ENCODE measurements at places on chromosomes 12 and 14. TPM values are rescaled to one million over a fixed set of nuclear protein-coding genes. Genes with fewer than 3 reads are reported as not detected.

The M6PR gene
- total RNA-seq, result 163 TPM

The PSME1 gene
- total RNA-seq, result 149 TPM

The KRT6C gene
- not detected for total RNA-seq

The SPX gene
- total RNA-seq, result 2.3 TPM

The PLA2G1B gene
- not detected for total RNA-seq

The PTPN21 gene
- 9.8 TPM for total RNA-seq

The NAV3 gene
- total RNA-seq, result 13.7 TPM

The KCNC2 gene
- total RNA-seq, result not detected

The ANKS1B gene
- 0.45 TPM for total RNA-seq

The LTBP2 gene
- 8.3 TPM for total RNA-seq

The ANO2 gene
- not detected for total RNA-seq

All from A549 treated with ZK216348 at 1 μM for 4 hours (cell line).